ENCODE measurements at places on chromosomes 3 and 15.
A peak's percentile ranks its signal among the peaks of the same experiment; 100 is the strongest.

DNA sequence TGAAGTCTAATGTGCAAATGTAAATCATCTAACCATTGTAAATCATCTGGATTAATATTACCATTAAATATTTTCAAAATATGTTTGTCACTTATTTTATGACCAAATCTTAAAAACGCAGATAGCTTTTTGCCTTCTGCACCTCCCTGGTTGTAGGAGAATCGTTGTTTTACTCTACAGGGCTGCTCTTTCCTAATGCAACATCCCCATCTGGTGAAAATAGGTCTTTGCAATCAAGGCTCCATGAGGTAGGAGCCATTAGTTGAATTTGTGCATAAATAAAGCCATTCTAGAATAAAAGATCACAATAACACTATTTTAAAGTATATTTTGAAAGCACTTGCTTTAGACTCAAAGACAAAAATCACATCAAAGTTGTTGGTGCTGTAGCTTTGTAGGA lies 535.6 kb upstream of the AGTR1 start:
- DNase-seq, result no peak

DNA sequence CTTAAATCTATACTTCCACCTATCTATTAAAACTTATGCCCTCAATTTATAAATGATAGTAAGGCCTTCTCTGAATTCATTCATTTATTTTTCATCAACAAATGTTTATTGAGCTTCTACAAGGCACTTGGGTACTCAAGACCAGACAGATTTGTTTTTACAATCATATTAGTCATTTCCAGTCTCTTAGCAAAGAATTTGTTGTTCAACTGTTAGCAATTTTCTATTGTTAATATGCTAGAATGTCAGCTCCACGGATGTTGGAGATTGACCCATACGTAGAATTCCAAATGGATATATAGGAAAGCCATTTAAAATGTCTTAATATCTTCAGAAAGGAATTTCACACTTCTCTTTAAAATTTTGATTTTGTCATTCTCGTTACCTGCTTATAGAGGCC lies 36.7 kb downstream of the ZBTB38 start:
- DNase-seq, result no peak

DNA sequence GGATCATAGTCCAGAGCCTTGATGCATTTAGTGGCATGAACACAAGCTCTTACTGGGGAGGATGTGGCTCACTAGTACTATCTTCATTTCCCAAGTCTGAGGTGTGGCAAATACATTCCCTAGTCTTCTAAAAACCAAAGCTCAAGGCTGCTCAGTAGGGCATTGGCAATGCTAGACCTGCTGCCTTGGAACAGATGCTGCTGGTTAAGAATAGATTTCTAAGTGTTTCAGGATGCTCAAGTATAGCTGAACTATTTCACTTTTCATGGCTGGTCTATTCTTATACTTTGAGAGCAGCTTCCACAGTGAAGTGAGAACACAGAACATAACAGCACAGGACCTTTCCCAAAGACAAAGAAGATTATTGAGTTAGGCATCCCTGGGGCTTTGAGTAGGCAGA lies 178.8 kb downstream of the CHST2 start:
- DNase-seq, result no peak

GRCh38 chr3:142530296-142530695 lies 48.2 kb downstream of the ATR start:
- DNase-seq, result no peak

DNA sequence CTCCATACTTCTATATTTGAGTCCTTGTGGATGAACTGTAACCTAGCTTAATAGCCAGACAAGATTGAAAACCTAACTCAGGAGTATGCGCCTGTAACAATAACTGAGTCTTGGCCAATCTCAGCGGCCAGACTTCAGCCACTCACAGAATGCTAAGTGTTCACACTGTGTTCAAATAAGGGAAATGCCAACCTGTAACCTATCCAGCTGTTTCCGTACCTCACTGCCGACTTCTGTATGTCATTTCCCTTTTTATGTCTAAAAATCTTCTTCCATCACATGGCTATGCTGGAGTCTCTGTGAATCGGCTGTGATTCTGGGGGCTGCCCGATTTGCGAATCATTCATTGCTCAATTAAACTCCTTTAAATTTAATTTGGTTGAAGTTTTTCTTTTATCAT lies 169.2 kb downstream of the NFKBIZ start:
- DNase-seq, result no peak

- peak; percentile 21 for DNase-seq
These were observed 58.9 kb downstream of the SLMAP start for GRCh38 chr3:57815036-57815435.

DNA sequence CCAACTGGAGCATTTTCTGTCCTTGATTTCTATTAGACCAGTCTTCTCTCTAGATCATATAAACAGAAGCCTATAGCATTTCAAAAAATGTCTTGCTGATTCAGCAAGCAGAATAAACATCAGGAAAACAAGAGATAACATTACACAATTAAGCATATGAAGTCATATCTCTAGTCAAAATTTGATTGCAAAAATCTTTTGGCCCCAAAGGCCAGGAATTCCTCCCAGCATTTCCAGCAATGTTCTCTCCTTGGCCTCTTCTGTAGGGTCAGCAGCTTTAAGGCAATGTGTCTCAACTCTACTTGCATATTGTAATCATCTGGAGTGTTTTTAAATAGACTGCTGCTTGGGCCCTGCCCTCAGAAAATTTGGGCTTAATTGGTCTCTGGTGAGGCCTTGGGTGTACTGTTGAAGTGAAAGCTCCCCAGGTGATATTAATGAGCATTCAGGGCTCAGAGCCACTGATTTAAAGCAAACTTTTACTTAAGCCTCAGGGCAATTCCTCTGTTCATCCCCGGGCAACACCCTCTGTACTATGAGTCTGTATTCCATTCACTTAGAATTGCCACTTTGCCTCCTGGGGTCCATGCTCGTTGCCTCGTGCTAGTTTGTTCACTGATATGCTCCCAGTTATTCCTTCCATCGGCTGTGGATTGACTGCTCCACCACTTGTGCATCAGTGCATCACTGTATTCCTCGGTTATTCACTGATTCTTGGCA lies 1072.6 kb downstream of the ROBO2 start:
- DNase-seq, result no peak

DNA sequence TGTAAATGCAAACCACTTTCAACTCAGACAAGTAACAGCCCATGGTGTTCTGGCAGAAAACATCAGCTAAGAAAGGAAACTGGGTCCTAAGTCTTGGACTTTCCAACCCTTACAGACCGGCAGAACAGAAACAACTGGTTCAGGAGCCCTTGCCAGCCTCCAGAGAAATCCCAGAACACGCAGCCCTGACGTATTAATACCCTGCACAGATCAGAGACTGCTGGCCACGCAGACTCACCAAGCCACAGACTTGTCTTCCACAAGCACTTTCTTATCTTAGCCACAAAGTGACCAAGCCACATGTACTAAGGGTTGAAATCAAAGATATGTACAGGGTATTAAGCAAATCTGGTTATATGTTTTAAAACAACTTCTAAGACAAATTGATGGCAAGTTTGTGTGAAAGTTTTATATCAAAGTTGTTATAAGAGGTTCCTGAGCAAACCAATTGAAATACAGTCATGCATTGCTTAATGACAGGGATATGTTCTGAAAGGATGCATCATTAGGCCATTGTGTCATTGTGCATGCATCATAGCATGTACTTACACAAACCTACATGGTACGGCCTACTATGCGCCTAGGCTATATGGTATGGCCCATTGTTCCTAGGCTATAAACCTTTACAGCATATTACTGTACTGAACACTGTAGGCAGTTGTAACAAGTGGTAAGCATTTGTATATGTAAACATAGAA lies 36.8 kb downstream of the BTD start:
- DNase-seq, result no peak

GRCh38 chr3:184299488-184300377 lies 692 bp downstream of the PSMD2 start:
- no peak for DNase-seq

DNA sequence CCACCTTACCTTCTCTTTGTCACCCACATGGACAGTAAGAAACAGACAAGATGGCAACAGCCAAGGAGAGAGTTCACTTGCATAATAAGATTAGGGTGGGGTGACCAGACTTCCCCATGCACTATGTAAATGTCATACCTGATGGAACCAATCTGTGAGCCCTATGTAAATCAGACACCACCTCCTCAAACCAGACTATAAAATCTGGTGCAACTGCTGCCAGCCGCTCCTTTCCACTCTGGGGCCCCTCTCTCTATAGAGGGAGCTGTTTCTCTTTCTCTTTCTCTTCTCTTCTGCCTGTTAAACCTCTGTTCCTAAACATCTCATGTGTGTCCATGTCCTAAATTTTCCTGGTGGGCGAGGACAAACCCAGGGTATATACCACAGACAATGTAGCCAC lies 405.5 kb upstream of the CNTN4 start:
- no peak for DNase-seq

- DNase-seq, result no peak
These were observed 772.4 kb upstream of the NR2F2 start for GRCh38 chr15:95558131-95558530.

DNA sequence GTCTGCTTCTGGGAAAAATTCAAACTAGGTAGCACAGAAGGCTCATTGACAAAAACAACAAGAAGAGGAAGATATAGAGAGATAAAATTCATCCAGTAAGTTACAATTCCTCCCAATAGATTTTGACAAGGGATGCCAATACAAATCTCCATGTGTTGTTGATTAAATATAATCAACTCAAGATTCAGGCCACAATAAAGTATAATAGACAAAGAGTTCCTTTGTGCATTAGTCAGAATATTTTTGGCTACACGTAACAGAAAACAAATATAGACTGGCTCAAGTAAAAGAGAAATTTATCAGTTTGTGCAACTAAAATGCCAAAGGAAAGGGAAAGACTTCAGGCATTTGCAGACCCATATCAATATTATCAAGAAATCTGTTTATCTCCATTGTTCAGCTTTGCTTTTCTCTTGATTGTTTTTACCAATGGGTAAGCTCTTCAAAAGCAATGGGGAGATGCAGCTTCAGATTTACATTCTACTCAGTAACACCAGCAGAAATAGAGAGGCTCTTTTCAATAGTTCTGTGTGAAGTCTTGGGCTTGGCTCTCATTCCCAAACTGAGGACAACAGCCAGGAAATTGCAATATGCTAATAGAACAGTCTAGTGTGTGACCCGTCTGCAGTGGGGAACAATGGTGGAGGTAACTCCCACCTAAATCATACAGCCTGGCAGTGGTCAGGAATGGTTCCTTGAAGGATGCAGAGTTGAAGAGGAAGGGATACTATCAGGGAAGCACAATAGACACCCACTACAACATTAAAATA lies 77.6 kb upstream of the PROK2 start:
- DNase-seq, result no peak

DNA sequence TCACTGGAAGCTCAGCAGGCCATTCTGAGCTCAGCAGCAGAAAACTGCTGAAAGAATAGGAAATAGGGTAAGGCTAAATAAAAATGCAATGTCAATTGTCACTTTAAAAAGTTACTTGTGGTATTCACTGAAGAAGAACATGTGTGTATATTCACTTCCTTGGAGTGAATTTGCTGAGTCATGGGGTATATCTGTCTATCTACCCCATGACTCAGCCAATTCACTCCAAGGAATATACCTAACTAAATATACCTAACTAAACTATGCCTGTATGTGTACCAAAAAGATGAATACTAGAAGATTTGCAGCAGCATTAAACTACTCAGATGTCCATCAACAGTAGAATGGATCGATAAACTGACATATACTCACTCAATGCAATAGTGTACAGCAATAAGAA lies 69.5 kb upstream of the KCNAB1 start:
- no peak for DNase-seq

- DNase-seq, result no peak
These were observed 170.2 kb downstream of the FNDC3B start for GRCh38 chr3:172209333-172210321.

GRCh38 chr15:60372756-60373155 lies 25.0 kb downstream of the ANXA2 start:
- DNase-seq, result no peak

DNA sequence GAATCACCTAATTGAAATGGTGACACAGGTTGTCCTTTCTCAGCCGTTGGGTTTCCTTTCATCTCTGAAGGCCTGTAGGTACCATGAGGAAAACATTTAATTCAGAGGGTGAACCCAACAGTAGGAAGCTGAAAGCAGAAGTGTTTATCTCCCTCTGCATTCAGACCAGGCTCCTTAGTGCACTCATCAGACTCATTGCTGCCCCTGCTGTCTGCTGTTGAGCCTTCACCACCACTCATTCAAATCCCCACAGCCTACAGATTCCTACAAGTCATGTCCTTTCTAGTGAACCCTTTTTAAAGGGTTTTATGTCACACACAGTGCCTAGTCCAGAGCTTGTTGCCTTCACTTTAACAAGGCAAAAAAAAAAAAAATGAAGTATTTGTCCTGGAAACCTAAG lies 13.4 kb downstream of the WDR48 start:
- no peak for DNase-seq

- DNase-seq, result no peak
These were observed 197.0 kb upstream of the ZPLD1 start for GRCh38 chr3:102237838-102238237.

- DNase-seq, result no peak
These were observed 6.1 kb downstream of the IL17RD start for GRCh38 chr3:57158813-57159738.

DNA sequence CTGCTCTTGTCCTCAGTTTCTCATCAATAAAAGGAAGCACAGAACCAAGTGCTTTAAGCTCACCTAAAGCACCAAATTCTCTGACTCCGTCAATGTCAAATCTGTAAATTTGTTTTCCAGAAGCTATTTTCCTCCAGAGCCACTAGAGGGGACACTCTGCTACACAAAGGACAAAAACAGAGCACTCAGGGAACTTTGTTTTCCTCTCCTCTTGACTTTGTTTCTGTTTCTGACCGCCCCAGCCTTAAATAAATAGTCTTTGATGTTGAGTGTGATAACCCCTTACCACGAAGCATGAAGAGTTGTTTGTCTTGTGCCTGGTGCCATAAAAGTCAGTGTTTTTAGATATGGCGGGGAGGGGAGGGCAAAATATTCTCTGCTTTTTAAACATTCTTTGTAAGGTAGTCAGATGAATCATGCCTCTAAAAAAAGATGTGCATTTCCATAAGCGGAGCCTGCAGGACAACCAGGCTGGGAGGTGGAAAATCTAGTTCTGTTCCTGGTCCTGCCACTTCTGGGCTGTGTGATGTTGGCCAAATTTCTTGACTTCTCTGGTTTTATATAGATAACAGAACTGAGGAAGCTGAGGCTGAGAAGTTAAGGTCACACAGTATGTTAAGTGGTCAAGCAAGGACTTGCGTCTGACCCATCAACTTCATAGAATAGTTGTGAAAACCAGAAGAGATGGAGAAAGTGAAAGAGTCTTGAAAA lies 7.3 kb upstream of the ZBTB38 start:
- DNase-seq, result no peak

GRCh38 chr3:11555211-11555782 lies 88.4 kb downstream of the VGLL4 start:
- no peak for DNase-seq

- no peak for DNase-seq
These were observed 636 bp upstream of the EIF1B start for GRCh38 chr3:40308725-40309417.

DNA sequence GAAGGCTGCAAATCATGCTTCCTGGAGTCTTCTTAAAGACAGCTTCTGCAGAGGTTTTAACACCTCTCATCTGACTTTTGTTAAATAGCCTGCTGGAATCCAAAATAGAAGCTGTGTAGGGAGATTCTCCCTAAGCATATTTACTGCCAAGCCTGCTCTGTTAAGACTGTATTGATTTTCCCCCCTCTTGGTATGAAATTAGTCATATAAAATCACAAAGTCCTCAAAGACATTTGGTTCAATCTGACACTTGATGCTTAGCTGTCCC lies 94.6 kb downstream of the ITPR1 start:
- DNase-seq, result no peak

- no peak for DNase-seq
These were observed 69.6 kb upstream of the STRIT1 start for GRCh38 chr3:155362808-155363689.
